GM18507 (cell line): ENCODE measurements at places on chromosomes 13 and 19.

DNA sequence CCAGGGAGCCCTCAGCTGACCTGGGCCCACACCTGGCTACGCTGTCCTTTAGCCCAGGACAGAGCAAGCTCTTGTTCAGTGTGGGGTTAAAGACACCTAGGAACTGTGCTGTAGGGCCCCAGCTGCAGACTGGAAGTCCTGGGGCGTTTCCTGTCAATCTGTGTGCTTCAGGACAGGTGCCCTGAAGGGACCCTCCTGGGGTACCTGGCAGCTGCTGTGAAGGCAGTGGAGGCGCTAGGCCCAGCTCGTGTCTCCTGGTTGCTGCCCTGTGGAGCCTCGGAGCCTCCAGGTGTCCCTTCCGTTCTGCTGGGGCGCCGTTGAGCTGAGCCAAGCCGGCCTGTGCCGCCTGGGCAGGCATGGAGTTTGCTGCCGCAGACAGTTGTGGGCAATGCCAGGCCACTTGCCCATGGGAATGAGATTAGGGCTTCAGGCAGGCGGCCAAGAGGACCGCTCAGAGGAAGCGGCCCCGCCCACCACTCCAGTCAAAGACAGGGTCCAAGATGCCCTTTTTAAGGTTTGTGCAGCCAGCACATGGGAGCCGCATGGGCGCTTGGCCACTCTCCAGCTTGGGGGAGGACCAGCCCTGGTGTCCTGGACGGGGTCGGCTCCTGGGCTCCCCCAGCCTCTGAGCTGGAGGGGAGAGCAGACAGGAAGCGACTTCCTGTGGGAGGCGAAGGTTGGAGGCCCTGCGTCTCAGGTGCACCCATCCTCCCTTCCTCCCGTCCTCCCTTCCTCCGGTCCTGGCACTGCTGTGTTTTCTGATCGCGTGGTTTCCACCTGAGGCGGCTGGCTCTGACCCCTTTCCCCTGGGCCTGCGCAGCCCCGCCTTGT lies 4.0 kb downstream of the PTBP1 start:
- no peak for DNase-seq

GRCh38 chr13:39956036-39956435 lies 300.6 kb downstream of the COG6 start:
- DNase-seq: no peak

GRCh38 chr19:2186071-2186846 lies 22.5 kb downstream of the DOT1L start:
- DNase-seq: no peak

GRCh38 chr13:67328895-67329294 lies 98.8 kb upstream of the PCDH9 start:
- no peak for DNase-seq

- DNase-seq: no peak
Measured at GRCh38 chr13:40622246-40622645, 44.2 kb downstream of the FOXO1 start.

GRCh38 chr13:20411638-20412342 lies 113.9 kb downstream of the CRYL1 start:
- peak; percentile 43 for DNase-seq
